Pons (tissue), 1 donor: ENCODE measurements at places on chromosomes 3 and 15.

DNA sequence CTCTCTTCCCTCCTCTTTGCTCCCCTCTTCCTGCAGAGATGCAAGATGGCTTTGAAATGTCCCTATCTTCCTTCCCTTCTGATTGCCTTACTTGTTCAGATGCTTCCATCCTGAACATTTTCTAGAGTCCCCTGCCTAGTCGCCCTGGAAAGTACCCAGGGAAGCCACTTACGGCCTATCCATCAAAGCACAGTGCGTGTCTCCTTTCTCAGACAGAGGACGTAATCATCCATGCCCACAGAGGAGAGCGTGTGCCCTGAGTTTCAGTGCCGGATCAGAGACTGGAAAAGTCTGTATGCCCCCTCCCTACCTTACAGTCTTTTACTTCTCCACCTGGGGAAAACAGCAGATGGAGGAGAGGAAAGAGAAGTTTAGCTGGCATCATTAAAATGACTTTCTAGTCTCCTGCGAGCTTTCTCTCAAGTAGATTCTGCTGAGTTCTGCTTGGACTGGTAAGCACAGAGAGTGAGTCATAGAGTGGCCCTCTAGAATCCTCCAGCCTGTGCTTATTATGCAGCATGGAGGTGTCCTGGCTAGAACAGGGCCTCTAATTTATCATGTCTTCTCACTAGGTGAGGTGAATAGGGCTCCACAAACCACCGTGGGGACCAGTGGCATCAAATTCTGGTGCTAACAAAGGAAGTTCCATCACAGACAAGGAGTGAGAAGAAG is 114.6 kb downstream of the SLCO3A1 start:
- DNase-seq = no peak

DNA sequence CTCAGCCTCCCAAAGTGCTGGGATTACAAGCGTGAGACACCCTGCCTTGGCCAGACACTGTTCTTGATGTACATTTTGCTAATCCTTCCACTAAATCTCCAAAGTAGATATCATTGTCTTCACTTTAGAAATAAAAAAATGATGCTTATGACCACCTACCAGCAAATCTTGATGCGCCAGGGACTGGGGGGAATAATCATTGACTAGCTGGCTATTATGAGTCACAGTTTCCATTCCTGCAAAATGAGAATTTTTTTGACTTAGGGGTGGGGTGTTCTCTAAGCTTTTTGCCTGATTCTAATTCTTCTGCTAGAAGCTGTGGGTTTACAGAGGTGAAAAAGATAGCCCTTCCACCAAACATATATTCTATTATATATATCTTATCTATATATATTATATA is 17.1 kb upstream of the RFC4 start:
- DNase-seq = no peak

GRCh38 chr15:40114218-40114617 is 5.5 kb upstream of the BMF start:
- DNase-seq = no peak

- DNase-seq = no peak
Observed at GRCh38 chr15:39448409-39448808, 132.5 kb upstream of the THBS1 start.
